Muscle of back (tissue), 13 donors: ENCODE measurements at places on chromosomes 11 and 22.

DNA sequence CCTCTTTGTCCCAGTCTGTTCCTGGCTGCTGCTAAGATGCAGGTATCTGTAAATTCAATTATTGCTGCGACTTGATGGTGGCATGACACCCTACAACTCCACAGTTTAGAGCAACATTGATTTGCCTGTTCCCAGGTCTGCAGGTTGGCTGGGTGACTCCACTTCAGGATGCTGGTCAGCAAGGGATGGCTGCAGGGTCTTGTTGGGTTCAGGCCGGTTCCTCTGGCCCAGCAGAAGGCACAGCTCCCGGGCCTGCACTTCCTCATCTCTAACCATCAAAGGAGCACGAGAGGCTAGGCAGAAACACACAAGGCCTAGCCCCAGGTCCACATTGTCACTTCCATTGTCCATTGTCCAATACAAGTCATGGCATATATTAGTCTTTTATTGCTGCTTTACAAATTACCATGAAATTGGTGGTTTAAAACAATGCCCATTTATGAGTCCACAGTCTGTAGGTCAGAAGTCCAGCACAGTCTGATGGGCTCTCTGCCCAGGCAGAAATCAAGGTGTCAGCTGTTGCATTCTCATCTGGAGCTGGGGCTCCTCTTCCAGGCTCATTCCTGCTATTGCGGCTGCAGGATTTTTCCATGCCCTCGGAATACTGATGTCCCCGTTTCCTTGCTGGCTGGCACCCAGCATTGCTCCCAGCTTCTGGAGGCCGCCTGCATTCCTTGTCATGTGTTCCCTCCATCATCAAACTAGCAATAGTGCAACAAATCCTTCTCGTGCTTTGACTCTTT is 96.6 kb upstream of the LMO1 start:
- no peak for DNase-seq

- no peak for DNase-seq
Measured at GRCh38 chr22:47069270-47069669, 306.8 kb downstream of the TBC1D22A start.

- DNase-seq: no peak
Measured at GRCh38 chr22:50693462-50693861, 20.8 kb downstream of the SHANK3 start.

- peak; percentile 70 for DNase-seq
Measured at GRCh38 chr22:29071261-29072045, 1.4 kb upstream of the KREMEN1 start.

- DNase-seq: peak; percentile 87
Measured at GRCh38 chr11:69700278-69701140, 3.3 kb downstream of the FGF19 start.

DNA sequence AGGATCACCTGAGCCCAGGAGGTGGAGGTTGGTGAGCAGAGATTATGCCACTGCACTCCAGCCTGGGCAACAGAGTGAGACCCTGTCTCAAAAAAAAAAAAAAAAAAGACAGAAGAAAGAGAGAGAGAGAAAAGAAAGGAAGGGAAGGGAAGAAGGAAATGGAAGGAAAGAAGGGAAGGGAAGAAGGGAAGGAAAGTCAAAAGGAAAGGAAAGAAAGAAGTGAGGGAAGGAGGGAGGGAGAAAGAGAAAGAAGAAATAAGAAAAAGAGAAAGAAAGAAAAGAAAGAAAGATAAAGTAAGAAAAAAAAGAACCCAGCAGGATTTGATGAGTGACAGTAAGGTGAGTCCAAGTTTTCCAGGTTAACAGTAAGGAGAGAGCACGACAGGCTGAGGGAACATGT is 19.6 kb downstream of the WBP2NL start:
- DNase-seq: no peak

GRCh38 chr11:12267921-12268320 is 109.5 kb upstream of the PARVA start:
- no peak for DNase-seq

DNA sequence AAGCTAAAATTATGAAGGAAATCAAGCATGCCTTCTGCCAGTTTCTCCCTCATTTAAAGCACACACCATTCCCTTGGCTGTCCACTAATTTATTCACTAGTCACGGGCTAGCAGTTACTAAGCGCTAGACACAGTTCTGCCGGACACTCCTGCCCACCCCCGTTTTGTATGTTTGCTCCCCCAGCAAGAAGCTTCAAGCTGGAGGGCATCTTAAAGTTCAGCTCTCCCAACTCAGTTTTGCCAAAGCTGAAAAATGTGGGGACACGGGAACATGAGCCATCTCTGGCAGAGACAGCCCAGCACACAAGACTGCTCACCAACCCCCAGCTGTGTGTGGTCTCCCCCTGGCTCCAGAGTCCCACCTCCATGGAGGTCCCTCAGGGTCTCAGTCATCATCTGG is 263.6 kb downstream of the BRD1 start:
- DNase-seq: no peak
